Breast epithelium (tissue), 4 donors: ENCODE measurements at places on chromosomes 12 and 14. TPM values are rescaled to one million over a fixed set of nuclear protein-coding genes. Genes with fewer than 3 reads are reported as not detected.

The PAPLN gene
- 23.8 TPM for total RNA-seq

The TBC1D30 gene
- total RNA-seq = 11.9 TPM

The ERP27 gene
- 8.5 TPM for total RNA-seq

- no peak for DNase-seq
- H3K36me3 ChIP-seq = no peaks in the 10 kb centered on the region
- H3K27me3 ChIP-seq = no peaks in the 10 kb centered on the region
- H3K4me1 ChIP-seq = no peaks in the 10 kb centered on the region
Observed at GRCh38 chr12:15852383-15852782, 29.8 kb upstream of the STRAP start.

DNA sequence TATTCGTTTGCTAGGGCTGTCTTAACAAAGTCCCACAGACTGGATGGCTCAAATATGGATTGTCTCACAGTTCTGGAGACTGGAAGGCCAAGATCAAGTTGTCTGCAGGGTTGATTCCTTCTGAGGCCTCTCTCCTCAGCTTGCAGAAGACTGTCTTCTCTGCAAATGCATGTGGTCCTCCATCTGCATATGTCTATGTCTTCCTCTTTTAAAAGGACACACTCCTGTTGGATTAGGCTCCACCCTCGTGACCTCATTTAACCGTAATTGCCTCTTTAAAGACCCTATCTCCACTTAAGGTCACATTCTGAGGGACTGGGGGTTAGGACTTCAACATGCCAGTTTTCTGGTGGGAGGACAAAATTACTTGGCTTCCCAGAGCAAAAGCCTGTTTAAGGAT lies 123.3 kb downstream of the SLC38A6 start:
- H3K4me3 ChIP-seq = no peak overlapping the region
- H3K27me3 ChIP-seq = no peaks in the 10 kb centered on the region
- H3K36me3 ChIP-seq = no peaks in the 10 kb centered on the region
- H3K27ac ChIP-seq = peak overlapping the region; percentile 75

DNA sequence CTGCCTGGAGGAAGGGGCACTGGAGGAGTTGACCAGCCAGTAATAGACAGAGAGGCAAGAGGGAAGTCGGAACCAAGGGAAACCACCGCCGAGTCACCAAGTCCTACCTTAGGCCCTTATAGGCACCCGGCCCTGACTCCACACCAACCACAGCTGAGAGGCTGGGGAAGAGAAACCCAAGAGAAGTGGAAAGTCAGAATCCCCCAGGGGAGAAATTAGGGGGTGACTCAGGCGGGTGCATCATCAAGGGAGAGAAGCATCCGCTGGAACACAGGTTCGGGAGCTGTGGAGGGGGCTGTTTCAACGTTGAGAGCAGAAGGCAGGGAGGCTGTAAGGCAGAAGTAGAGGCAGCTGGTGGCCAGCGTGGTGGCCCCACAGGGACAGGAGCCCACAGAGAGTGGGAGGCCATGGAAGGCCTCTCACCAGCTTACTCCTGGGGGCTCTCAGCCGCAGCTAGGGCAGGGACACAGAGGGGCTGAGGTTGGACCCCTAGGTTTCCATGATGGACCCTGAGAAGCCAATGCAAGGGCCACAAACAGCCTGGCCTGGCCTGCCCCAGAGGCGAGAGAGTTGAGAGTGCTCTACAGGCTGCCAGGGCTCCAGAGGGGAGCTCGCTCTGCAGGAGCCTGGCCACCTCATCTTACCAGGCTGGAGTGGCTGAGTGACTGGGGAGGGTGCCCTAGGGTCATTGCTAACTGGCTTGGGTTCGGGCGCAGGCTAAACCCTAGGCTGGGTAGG lies 1.4 kb upstream of the TRMT61A start:
- no peak overlapping the region for H3K4me3 ChIP-seq
- H3K4me1 ChIP-seq = peaks cover 30% of the 10 kb centered on the region
- H3K27ac ChIP-seq = peak overlapping the region; percentile 93

DNA sequence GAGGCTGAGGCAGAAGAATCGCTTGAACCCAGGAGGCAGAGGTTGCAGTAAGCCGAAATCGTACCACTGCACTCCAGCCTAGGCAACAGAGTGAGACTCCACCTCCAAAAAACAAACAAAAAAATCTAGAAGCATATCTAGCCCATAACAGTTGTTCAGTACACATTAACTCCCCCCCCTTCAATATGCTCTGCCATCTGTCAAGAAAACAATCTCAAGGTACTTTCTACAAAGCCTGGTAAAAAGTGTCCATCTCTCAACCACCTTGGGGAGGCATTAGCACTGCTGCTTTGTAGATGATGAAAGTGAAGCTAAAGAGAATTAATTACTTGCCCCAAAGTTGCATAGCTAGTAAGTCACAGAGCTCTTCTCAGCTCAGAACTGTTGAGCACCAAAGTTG lies 24.9 kb downstream of the LGALS3 start:
- no peaks in the 10 kb centered on the region for H3K4me1 ChIP-seq
- no peak for DNase-seq
- no peak overlapping the region for H3K27ac ChIP-seq
- H3K36me3 ChIP-seq = no peaks in the 10 kb centered on the region

DNA sequence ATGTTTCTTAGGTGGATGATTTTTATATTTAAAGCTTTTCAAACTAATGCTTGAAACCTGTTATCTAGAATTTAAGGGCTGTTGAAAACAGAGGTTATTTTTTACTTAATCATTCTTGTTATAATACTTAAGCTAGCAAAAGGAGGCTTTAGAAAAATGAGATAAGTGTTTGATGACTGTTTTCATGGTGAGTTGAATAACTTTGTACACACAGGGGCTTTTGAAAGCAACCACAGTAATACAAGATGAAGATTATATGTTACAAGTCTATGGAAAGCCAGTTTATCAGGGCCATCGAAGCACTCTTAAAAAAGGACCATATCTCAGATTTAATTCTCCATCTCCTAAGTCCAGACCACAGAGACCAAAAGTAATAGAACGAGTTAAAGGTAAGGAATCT lies 33.3 kb downstream of the KIAA0586 start:
- no peak for DNase-seq
- H3K4me1 ChIP-seq = no peaks in the 10 kb centered on the region
- H3K27me3 ChIP-seq = no peaks in the 10 kb centered on the region
- no peak overlapping the region for H3K27ac ChIP-seq

DNA sequence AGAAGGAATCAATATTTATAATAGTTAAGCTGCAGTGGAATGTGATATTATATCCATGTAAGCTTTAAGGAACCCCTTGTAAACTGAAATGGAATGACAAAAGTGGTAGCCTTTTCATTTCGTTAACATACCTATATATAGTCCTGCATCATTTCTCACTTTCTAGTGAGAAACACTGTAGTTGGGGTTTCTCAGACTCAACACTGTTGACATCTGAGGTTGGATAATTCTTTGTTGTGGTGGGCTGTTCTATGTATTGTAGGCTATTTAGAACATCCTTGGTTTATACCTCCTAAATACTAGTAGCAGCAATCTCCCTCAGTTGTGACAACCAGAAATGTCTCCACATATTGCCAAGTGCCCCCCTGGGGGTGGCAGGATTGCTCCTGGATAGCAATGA lies 79.1 kb downstream of the RAD52 start:
- H3K27ac ChIP-seq = no peak overlapping the region
- no peaks in the 10 kb centered on the region for H3K27me3 ChIP-seq
- no peak for DNase-seq
- H3K36me3 ChIP-seq = no peaks in the 10 kb centered on the region
- no peaks in the 10 kb centered on the region for H3K4me1 ChIP-seq
- no peak overlapping the region for H3K4me3 ChIP-seq
